ENCODE measurements at places on chromosomes 16 and 17.

- DNase-seq = no peak
Observed at GRCh38 chr17:6453279-6454024, 9.2 kb downstream of the PIMREG start.

- peak; percentile 32 for DNase-seq
Observed at GRCh38 chr16:69201787-69202186, 14.8 kb downstream of the SNTB2 start.

DNA sequence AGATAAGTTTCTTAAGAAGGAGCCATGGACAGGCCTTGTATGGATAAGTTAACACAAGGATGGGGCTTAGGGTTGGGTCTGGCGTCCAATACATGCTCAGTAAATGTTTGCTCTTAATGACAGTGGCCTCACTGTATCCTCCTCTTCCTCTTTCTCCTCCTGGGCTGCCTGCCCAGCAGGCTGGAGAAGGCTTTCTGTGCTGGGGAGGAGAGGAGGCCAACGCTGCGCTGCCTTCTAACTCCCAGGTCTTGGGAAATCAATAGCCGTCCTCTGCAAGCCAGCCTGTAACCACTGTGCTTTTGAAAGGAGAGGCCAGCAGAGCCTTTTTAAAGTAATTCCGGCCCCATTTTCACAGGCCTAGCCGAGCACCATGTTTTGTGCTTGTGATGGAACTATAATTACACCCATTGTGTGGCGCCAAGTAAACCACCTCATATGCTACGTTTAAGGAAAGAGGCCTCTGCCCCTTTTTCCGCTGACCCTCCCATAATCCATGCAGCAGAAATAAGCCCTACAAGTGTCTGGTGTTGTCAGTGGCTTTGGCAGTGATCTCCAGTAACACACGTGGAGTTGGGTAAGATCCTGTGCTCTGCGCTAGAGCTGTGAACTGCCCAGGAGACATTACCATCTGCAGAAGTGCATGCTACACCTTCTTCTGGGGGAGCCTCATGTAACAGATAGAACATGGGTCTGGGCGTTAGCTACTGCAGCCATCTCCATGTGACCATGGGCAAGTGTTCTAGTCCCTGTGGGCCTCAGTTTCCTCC, 368.2 kb downstream of the SNX29 start:
- no peak for DNase-seq

DNA sequence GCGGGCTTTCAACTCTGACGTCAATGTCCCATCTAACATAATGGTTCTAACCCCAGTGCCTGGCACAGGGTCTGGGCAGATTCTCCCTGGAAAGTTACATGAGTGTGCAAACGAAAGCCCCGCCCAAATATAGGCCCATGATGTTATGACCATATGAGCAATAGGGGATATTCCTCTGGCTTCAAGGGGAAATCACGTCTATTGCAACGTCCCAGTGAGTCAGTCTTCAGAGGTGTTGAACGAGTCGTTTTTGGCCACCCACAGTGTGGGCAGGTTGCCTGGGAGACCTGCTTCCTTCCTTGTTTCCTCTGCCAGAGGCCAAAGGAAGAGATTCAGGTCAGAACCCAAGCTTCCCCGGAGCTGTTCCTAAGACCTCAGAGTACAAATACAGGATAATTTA, 30.3 kb downstream of the PIK3R5 start:
- no peak for DNase-seq

- no peak for DNase-seq
Observed at GRCh38 chr17:27800522-27800921, at the start of gene NOS2. Gene NOS2, minus strand, starts transcription at chr17:27800529. Its CDS starts 1,720 bp downstream, at chr17:27798809.

- no peak for DNase-seq
Observed at GRCh38 chr17:56908001-56908542, 5.8 kb downstream of the TRIM25 start.

GRCh38 chr16:48049847-48050246, 105.9 kb downstream of the ABCC12 start:
- DNase-seq = no peak

DNA sequence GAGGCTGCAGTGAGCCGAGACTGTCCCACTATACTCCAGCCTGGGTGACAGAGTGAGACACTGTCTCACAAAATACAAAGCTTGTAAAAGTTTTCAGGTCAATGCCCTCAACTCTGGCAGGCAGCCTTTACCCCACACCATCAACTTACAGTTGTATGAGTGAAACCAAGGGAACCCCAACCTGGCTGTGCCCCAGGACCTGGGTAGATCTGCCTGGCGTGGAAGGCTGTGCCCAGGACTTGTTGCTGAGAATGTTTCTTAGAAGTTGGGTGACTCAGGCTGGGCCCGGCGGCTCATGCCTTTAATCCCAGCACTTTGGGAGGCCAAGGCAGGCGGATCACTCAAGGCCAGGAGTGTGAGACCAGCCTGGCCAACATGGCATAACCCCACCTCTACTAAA, 7.8 kb downstream of the CES3 start:
- DNase-seq = no peak

GRCh38 chr16:3872216-3872895, 8.2 kb downstream of the CREBBP start:
- DNase-seq = no peak

- DNase-seq = no peak
Observed at GRCh38 chr17:79674506-79675412, 56.0 kb upstream of the ENPP7 start.

DNA sequence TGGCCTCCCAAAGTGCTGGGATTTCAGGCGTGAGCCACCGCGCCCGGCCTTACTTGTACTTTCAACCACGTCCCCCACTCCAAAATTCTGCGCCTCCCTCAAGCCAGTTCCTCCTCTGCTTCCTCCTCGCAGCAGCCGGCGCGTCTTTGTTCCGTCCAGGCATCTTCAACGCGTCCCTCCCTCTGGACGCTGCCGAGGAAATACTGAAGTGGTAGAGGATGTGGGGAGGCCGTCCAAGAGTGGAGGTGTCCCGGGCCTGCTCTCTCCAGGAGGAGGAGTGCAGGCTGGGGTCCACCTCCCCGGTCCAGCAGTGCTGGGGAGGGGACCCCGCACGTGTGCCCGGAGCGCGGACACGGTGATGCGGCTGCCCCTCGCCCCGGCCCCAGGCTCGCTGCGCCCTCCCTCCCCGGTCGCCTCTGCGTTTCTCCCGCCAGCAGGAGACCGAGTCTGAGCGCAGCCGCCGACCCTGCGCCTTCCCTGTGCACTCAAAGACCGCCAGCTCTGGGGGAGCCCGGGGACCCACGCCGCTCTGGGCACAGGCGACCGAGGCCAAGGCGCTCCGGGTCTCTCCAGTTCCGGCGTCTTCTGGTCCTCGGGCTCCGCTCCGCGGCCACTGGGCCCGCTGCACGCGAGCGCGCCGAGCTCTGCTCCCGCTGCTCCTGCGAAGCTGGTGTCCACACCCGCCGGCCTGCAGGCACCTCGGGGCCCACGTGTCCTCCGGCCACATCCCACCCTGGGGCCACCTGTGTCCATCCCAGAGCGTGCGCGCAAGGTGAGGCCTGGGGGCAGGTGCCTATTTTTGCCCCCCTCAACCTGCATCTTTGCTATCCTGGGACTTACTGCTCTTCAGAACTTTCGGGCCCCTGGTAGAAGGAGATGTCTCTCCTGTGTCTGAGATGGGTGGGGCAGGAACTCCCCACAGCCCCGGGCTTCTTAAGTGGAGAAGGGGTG, 31.7 kb downstream of the OSBPL7 start:
- peak; percentile 66 for DNase-seq

DNA sequence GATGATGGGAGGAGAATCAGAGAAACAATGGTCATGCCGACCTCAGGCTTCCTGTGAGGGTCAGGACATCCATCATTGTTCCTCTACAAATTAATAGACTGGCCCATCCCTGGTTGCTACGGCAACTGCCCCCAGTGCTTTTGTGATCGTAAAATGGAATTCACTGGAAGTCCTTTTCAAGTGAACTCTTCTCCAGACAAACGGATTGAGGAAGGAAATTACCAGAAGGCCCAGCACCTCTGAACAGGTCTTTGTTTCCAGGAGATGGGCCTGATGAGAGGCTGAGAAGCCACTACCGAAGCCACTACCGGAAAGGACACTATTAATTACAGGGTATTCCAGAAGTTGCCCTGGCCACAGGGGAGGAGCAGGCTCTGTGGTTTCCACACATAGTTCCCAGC, 126.0 kb downstream of the MGAT5B start:
- no peak for DNase-seq

GRCh38 chr16:85850344-85850880, 48.5 kb upstream of the IRF8 start:
- DNase-seq = no peak

- no peak for DNase-seq
Observed at GRCh38 chr16:8088820-8089338, 501.4 kb downstream of the TMEM114 start.

- no peak for DNase-seq
Observed at GRCh38 chr16:74605746-74606520, 981 bp downstream of the GLG1 start.

DNA sequence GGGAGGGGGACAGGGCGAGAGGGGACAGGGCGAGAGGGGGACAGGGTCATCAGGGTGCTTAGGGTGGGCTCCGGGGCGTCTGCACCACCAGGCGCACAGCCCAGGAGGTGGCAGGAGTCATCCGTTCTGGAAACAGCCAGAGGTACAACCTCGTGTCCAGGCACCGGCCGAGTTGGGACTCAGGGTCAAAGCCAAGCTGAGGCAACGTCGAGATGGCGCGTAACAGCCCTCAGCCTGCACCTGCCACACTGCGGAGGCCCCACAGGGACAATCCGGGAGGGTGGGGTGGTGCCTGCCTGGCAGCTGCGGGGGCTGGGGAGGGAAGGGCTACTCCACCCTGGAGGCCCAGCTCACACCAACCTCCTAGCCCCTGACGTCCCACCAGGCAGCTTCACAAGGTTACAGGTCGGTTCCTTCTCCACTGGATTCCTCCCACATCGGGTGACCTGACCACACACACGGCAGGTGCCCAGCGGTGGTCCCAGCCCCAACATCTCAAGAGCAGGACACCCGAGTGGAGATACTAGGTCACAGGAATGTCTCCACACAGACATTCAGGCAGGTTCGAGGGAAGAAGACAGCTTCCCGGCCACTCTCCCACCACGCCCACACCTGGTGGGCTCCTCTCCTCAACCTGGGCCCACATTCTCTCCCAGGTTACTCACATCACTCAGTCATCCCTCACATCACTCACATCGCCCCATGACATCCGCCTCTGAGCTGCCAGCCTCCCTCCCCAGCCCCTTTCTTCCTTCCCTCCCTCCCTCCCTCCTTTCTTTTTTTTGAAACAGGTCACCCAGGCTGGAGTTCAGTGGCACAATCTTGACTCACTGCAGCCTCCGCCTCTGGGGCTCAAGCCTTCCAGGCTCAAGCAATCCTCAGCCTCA, 47.3 kb downstream of the RPH3AL start:
- no peak for DNase-seq

- DNase-seq = peak; percentile 97
Observed at GRCh38 chr17:2436316-2436905, 35.6 kb upstream of the MNT start.

GRCh38 chr17:51526507-51526906, 266.2 kb downstream of the UTP18 start:
- DNase-seq = no peak

- peak; percentile 17 for DNase-seq
Observed at GRCh38 chr17:42403150-42403549, 14.9 kb upstream of the STAT3 start.

DNA sequence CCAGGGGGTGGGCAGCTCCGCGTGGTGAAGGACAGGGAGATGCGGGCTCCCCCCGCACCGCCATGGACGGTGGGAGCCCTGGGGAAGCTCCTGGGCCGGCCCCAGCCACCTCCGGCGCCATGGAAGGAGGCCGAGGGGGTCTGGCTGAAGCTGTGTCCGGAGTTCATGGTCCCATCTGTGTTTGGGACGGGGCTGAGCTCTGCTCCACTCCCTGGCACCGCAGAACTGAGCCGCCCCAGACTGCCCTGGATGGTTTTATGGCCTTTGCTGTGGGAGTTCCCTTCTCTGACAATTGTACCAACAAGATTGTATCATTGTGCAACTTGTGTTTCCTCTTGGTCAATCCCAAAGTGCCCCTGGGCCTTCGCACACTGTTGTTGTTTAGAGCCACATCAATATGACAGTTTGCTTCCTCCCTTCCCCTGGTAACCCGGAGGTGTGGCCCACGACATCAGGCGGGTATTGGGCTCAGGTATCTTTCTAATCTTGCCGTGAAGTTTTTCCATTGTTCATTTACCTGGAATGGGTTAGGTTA, 942 bp downstream of the KRT23 start:
- DNase-seq = no peak

GRCh38 chr16:90077757-90078578, 837 bp upstream of the PRDM7 start:
- peak; percentile 83 for DNase-seq

DNA sequence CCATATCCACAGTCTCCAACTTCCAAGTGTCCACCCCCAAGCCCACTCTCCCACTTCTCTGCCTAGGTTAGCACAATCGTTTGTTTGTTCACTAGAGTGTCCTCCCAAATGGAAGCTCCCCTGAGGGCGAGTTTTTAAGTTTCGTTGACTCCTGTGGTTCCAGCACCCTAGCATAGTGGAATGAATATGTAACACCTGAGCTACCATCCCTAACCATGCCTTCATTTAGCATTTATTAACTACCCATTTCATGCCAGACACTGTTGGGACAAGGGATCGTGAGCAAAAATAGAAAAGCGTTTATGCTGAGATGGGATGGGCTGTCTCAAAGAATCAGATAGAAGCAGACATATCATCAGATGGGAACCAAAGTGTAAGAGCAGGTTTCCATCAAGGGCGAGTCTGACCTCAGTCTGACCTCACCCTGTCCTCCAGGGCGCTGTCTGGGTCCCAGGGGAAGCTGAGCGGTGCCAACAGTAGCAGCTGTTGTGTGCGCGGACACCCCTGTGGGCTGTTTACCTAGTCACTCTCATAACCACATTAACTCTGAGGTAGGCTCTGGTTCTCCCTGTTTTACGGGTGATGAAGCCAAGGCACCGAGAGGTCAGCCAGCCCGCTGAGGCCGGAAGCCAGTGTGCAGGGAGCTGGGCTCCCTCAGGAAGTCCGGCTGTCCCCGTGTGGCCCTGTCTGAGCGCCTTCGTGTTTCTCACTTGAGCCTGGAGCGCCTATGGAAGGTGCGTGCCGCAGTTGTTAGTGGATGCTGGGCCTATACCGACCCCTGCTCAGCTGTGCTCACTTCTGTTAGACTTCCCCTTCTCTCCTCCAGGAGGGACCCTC, 6.2 kb downstream of the CNP start:
- DNase-seq = peak; percentile 66

GRCh38 chr16:56709443-56710040, 20.4 kb upstream of the NUP93 start:
- DNase-seq = no peak

GRCh38 chr17:5809580-5810188, 225.4 kb upstream of the NLRP1 start:
- no peak for DNase-seq

- DNase-seq = peak; percentile 88
Observed at GRCh38 chr16:85329059-85329812, 217.0 kb upstream of the CIBAR2 start.

- peak; percentile 67 for DNase-seq
Observed at GRCh38 chr17:7886227-7887037, 2.2 kb upstream of the CHD3 start.
